ENCODE measurements at places on chromosomes 4 and X.

DNA sequence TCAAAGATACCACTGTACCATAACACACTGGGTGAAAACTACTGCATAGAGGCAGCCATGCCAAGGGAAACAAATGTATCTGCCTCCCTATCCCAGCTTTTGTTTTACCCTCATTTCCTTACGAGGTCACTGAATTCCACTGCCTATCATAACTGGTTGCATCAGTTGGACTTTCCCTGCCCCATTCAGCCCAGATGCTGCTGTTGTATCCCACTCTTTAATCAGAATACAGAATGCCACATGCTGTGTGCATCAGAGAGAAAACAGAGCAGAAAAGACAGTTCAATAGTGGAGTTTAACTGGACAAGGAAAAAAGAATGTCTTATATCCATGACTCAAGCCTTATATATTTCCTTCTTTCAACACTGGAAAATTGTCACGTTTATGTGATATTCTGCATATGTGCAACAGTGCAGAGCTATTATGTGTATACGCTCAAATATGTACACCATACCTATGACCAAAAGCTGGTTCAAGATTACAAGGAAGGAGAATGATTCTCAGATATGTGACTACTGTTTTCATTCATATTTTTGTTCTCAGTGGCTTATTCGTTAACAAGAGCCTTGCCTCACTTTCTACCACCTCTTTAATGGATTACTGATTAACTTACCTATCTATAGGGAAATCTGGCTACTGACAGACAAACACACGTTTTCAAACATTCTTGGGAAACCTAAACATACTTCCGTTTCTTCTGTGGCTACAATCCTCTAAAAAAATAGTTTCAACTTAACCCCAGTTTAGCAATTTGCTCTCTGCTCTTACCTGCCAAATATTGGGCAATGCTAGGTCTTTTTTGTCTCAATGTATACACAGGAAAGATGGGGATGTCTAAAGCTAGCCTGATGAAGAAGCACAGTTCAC lies 378.9 kb downstream of the SMARCA1 start:
- DNase-seq: no peak

- no peak for DNase-seq
These were observed 42.8 kb downstream of the DOCK11 start for GRCh38 chrX:118538386-118538785.

DNA sequence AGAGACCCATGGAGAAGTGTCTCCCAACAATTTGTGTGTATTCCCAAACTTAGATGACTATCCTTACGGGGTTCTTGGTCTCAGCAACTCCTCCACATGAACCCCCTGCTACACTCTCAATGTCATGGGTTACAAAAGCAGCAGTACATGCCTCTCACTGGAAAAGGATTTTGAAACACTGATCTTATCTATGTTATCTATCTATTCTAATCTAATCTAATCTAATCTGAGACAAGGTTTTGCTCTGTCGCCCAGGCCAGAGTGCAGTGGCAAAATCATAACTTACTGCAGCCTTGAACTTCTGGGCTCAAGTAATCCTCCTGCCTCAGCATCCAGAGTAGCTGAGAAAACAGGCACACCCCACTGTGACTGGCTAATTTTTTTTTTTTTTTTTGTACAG lies 19.3 kb downstream of the TSPAN5 start:
- DNase-seq: no peak

- no peak for DNase-seq
These were observed 31.9 kb downstream of the RHOH start for GRCh38 chr4:40228497-40229365.

DNA sequence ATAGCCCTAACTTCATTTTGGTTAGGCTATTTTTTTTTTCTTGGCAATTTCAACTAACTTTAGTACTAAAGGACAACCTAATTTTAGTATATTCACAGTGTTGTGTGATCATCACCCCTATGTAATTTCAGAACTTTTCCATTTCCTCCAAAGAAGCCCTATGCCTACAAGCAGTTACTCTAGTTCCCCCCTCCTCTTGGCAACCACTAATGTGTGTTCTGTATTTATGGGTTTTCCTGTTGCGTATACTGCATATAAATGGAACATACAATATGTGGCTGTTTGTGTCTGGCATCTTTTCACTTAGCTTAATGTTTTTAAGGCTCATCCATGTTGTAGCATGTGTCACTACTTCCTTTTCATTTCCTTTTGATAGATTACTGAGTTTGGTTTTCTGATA lies 57.6 kb downstream of the N4BP2 start:
- DNase-seq: no peak

- no peak for DNase-seq
These were observed 12.2 kb downstream of the EPHA5 start for GRCh38 chr4:65658117-65658516.

GRCh38 chr4:159046683-159047082 lies 56.2 kb upstream of the RAPGEF2 start:
- DNase-seq: no peak

DNA sequence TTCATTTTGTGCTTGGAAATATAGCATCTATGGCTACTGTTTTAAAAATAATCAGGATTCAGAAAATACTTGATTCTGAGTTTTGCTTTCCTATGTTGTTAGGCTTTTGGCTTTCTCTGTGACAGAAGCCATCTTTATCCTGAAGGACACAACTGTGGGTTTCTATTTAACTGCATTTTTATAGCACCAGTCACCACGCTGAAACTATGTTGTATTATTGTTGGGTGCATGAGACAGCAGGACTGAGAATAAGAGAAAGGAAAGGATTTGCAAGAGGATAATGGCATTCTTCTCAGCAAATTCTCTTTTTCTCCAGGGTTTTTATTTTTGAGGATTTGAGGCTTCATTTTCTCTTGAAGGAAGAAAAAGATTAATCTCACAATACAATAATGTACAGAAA lies 10.1 kb upstream of the NEUROG2 start:
- no peak for DNase-seq

DNA sequence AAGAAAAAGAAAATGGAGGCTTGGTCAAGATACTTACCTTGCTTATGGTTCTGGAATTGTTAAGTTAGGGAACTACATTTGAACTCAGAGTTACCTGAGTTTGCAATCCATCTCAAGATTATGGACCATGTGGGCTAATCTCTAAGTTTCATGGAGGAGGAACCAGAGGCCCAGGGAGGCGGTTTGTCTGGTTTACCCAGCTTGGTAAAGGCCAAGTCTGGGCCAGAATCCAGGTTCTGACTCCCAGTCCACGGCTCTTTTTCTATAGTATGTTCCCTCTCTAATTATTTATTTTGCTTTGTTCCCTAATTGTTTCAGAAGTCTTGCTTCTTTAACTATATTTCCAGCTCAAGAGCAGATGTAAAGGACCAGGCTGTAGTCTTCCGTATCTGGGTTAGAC lies 168.1 kb downstream of the FRAS1 start:
- DNase-seq: no peak

- DNase-seq: no peak
These were observed 75.2 kb downstream of the SPRY1 start for GRCh38 chr4:123471655-123472369.

DNA sequence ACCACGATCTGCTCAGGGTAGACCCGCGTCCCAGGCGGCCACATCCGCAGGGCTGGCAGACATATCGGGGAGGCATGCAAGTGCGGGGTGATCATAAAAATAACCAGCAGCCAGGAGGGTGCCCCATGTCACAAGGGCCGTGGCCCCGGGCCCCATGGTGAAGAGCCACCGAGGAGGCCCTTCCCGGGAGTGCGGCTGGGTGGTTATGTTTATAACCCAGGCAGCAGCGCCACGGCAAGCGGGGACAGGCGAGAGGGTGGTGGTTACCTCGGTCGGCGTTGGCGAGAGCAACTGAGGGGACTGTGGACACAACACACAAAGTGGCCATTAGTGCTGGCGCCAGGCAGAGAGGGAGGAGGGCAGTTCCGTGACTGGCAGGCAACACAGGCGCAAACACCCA lies 92.7 kb upstream of the AFAP1 start:
- no peak for DNase-seq

DNA sequence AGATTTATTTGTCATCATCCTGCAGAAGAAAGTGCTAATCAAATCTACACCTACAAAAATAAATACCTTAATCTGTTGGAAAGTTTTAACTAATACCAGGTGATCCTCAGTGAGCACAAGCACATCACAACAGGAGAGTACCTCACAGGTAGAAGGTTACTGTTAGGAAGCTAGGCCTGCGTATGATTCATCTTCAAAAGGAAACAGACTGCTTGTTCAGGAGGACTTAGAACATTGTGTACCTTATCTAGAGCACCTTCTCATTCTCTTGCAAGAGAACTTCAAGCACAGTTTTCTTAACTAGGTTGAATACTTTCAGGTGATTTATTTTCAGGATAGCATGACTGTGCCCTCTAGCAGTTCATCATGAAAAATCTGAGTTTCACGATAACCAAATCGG lies 54.2 kb downstream of the MND1 start:
- no peak for DNase-seq

DNA sequence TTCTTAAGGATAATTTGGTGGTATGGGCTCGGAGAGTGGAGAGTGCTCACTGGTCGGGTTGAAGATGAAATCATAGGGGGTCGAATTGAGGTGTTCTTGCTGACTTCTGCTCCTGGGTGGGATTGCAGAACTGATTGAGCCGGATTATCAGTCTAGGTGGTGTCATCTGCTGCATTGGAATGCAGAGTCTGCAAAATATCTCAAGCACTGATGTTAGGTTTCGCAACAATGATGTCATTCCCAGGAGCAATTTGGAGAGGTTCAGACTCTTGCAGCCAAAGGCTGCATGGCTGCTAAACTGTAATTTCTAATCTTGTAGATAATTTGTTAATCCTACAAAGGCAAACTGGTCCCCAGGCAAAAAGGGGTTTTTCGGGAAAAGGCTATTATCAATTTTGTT lies 67.7 kb downstream of the RHOH start:
- DNase-seq: no peak

DNA sequence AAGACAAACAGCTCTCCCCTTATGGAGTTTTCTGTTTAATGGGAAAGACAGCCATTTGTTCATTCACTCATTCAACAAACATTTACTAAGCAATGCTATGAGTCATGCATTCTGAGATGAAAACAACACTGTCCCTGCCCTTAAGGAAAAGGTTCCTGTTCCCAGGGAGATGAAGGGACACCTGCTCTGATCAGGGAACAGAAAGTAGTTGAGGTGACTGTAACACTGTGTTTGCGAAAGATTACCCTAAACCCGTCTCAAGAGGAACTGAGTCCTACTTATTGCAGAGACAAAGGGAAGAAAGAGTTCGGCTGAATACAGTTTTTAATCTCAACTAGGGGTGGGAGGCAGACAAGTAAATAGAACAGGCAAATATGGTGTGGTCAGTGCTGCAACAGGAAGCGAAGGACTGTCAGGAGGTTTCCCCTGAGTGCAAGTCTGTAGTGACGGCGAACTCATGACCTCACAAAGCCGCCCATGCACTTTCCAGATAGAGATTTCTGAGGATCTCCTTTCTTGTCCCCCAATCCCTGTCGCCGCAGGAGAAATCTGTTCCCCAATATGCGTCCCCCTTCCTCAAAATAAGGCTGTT lies 712 bp downstream of the STX18 start:
- DNase-seq: no peak

DNA sequence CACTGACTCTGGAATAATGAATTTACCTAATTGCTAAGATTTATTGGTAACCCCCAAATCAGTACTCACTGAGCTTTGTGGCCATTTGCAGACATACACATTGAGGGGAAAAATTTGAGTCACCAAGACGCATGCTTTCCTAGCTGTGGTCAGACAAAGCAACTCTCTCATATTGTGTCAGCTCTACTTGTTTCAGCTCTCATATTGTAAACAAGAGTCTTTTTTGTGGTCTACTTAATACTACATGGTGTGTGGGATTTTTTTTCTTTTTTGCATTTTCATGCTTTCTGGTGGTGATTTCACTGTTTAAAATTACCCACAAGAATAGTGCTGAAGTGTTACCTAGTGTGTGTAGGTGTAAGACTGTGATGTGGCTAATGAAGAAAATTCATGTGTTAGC lies 428.2 kb upstream of the GALNT7 start:
- DNase-seq: no peak

DNA sequence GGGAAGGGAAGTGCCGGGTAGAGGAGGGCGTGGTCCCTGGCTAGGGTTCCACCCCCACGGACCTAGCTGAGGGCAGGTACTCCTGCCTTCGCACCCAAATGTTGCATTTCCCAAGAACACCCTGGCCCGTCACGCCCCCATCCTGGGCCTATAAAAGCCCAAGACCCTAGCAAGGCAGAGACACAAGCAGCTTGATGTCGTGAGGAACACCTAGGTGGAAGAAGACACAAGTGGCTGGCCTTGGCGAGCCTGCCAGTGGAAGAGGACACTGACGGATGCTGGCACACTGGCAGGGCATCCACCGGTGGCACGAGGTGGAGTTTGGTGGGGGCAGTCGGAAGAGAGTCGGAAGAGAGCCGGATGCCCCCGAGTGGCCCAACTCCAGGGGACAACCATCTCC lies 244.8 kb upstream of the CTSO start:
- no peak for DNase-seq

GRCh38 chrX:136870064-136870463 lies 10.5 kb downstream of the RBMX start:
- DNase-seq: no peak

DNA sequence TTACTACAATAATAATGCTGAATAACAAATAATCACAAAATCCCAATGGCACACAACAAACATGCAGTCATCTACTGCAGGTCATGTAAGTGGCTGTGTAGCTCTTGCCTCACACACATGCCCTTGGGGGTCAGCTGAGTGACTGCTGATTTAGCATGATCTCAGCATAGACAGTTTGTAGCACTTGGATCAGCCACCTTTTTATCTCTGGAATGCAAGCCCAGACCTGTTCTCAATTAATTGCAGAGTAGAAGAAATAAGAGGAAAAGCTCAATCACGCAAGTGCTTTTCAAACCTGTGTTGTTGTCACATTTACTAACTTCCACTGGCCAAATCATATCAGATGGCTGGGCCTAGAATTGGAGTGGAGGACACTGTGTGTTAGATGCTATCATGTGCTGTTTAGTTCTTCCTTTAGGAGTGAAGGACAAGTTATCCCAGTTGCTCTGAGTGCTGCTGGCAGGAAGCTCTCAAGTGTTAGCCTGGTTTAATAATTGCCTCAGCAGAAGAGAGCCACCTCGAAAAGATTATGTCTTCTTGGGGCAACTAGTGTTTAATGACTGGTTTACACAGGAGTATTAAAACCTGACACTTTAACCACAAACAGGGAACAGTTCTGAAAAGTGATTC lies 128.3 kb upstream of the EPHA5 start:
- DNase-seq: no peak

DNA sequence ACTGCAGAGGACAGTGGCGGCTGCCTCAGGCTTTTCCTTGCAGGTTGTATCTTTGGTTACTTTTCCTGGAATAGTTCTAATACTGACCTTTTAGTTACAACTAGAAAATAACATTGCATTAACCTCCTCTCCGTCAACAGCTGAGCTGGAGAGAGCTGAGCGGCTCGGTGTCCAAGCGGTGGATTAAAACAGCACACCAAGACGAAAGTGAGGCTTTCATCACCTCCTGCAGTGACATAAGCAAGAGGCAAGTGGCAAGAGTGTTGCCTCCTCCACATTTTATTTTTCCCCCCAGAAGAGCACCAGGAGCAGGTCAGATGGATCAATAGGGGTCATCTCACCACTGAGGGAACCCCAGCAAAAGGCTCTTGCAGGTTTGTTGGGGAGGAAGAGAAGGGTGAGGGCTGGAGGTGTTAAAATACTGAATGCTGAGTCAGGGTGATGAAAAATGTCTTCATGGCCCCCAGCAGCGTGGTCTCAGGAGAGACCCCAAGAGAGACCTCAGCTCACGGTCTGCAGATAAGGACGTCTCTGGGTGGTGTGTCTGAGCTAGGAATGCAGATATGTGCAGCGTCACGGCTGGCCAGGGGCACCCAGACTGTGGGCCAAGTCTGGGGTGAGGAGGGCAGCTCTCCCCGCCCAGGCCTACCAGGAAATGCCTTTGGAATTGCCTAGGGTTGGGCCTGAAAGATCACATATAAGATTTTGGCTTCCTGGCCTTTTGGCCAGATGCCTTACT lies 50.3 kb downstream of the CASP3 start:
- no peak for DNase-seq
